ENCODE measurements at places on chromosomes 4 and X.
A peak's percentile ranks its signal among the peaks of the same experiment; 100 is the strongest.

DNA sequence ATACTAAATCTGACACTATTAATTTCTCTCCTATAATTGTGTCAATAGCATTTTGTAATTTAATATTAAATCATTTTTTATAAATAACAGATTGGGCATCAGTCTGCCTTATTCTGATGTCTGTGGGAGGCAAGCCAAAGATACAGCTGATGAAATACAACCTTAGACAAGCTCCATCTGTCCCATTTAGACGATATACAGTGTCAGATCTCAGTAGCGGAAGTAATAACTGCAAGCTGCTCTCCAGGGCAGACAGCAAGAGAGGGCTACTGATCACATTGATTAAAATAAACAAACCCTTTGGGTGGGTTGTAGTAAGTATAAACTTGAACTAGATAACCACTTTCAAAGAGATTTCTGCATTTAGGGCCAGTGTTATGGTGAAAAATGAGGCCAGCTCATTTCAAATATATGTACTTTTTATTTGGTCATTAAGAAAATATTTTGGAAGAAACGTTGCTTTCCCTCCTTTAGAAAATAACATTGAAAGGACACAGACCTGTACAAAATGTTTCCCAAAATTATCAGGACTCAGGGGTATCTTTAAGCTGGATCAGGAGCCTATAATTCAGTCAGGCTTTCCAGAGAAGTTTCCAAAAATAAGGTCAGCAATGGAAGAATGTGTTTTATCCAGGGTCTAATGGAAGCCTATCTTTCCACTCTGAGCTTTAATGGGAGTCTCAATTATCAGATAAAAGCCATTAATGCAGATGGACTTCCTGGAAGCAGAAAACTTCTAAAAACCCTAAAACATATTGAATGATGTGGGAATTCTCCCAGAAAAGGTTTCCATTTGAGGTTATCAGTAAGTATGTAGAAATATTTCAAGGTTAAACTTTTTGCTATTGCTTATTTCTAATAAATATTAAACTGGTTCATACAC is 1028.8 kb upstream of the IGFBP7 start:
- DNase-seq: no peak

- no peak for DNase-seq
Observed at GRCh38 chr4:122903766-122904288, 18.6 kb downstream of the NUDT6 start.

DNA sequence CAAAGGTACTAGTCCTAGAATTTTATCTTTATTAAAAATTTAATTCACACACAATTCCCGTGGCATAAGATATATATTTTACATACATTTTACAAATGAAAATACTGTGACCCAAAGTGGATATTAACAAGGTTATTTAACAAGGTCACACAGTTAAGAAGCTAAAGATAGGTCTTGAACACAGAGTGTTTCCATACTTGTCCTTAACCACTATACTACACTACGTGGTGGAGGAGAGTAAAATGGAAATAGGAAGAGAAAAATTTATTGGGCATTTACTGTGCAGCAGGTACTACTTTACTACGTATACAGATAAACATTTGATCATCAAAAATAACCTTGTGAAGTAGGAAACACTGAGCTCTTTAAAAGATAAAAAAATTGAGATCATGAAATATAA is 14.8 kb downstream of the TECRL start:
- DNase-seq: no peak

GRCh38 chr4:88573995-88574394 is 18.3 kb upstream of the HERC3 start:
- DNase-seq: no peak

DNA sequence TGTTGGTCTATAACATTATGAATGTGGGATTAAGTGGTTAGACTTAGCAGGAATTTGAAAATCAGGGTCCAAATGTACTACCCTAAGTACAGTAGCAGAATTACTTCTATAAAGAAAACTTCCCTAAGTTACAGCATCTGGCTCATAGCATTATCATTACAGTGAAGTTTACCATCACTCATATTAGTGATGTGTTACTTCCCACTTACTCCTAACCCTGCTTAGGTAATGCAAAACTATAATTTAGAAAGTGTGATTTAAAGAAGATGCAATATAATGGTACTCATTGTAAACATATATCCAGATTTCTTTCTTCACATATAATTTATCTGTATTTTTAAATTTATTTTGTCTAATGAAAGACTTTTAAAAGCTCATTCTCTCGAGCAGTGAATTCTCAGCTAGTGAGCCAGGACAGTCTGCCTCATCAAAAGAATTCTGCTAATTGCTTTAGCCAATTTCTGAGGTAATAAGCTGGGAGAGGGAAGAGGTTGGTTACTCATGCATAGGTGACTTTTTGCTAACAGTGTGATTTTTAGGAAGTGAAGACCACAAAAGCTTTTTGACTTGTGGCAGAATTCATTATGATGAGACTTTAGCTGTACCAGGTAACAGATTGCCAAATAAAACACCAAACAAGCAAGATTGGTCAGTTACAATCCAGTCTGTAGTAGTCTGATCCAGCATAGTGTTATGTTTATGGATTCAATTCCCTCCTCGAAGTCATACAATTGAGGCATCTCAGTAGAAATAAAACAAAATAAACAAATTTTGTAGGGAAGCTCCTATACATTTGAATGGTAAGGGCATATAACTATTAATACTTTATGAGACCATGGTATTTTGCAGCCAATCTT is 21.0 kb downstream of the PLS3 start:
- DNase-seq: no peak

DNA sequence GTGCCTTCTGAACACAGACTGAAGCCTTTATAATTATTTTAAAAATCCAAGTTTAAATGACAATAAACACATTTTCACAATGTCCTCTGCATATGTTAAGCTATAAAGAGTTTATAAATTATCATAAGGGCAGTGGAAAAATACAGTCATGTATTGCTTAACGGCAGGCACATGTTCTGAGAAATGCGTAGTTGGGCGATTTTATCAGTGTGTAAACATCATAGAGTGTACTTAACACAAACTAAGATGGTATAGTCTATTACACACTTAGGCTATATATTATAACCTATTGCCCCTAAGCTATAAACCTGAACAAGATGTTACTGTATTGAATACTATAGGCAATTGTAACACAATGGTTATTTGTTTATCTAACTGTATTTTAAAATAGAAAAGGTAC is 254.7 kb downstream of the GABRG1 start:
- DNase-seq: no peak

DNA sequence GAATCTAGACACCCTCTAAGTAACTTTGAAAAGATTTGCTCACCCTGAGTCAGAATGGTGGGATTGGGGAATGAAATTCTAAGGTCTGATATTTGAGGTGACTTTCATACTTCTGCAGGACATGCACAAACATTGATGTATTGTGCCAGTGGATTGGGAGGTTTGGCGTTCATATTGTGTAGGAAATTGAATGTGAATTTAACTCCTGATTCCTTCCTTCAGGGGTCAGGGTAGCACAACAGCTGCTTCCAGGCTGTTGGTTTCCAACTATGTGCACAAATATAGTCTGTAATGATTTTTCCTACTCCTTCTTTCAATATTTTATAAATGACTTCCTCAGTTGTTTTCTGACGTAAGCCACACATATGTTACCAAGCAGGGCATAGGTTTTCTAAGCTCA is 3.1 kb downstream of the IL1RAPL1 start:
- DNase-seq: no peak

- no peak for DNase-seq
Observed at GRCh38 chrX:69524781-69525363, 20.7 kb downstream of the NALF2 start.

DNA sequence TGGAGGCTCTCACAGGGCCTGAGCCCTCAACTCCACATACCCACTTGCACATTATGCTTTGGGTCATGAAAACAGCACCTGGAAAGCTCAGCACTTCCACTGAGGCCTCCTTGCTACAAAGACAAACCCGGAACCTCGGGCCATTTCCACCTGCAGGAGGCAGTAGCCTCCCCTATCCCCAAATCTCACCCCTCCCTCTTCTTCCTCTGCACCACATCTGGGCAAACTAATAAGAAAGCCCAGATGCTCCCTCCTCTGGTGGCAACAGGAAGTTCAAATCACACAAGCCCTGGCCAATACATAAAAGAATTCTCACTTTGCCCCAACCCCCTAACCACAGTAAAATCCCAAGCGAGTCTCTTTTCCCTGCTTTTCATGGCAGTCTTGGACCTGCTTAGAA is 136.4 kb downstream of the MAPK10 start:
- DNase-seq: no peak

GRCh38 chr4:123671636-123672404 is 275.2 kb downstream of the SPRY1 start:
- peak; percentile 24 for DNase-seq

DNA sequence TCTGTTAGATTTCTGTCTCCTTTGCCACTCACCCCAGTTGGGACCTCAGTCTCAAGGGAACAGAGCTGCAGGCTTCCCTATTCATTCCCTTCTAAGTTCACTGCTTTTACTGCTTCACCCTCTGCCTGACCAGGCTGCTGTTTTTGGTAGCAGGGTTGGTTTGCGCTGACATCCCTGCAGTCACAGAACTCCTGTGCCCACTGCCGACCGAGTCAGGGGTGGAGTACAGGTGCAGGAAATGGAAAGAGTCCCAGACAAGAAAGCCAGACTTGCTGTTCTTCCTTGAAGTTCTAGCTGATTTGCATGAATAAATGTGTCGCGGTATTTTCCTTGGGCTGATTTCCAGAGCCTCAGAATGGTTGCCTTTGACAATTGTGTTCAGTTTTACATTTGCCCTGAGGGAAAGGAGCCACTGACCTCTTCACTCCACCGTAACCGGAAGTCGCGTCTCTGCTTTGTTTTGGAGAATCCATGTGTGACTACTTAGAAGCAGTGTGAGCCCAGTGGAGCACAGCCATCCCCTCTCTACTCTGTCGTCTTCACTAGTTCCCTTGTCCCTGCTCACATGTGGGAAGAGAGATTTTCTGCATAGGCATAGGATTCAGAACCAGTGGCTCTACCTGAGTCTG is 84.8 kb downstream of the TNIP2 start:
- no peak for DNase-seq

DNA sequence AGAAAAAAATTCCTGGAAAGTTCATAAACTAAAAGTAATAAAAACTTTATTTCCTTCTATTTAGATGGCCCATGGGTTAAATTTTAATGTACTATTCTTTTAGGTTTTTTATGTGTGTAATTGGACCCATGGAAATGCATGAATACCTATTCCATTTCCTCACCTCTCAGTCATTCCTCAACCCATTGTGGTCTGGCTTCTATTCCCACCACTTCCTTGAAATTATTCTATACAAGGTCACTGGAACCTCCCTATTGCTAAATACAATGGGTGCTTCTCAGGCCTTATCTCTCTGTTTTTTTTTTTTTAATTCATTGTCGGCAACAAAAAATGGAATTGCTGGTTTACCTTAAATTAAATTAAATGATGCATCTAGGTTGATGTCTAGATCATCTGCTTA is 17.2 kb downstream of the SLC39A8 start:
- DNase-seq: no peak

DNA sequence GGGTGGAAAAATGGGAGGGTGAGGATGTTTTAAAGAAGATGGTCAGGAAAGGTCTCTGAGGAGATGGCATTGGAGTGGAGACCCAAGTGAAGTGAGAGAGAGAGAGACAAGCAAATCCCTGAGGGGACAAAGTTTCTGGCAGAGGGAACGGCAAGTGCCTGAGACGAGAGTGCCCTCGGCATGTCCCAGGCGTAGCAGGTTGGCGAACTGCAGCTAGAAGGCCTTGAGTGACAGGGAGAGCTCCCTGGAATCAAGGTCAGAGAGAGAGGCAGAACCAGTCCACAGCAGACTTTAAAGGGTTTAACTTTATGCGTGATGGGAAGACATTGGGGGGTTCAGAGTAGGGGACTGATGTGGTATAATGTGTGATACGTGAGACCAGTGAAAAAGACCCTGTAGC is 150.2 kb upstream of the HAND2 start:
- DNase-seq: no peak

DNA sequence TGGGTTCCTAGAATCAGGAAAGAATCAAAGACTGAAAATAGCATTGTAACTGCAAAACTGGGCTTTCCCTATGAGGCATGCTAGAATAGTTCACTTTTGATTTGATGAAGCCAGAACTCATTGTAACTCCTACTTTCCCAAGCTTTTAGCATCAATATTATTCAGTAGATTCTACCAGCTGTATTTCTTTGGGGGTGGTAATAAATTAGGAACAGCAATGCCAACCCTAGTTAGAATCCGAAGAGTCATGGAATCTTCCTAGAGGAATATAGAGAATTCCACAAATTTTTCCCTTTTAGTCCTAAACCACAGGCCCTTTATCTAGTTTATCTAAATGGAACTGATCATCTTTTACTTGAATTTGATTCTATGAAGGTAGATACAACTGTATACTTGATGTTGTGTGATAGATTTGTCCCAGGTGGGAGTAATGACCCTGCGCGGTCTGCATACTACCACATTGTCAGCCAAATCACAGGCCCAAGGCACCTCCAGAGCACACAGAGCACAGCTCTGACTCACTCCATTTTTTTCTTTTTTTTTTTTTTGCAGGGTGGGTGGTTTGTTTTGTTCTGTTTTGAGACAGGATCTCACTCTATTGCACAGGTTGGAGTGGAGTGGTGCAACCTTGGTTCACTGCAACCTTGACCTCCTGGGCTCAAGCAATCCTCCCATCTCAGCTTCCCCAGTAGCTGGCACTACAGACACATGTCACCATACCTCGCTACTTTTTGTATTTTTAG is 66.6 kb downstream of the EDNRA start:
- DNase-seq: no peak

- no peak for DNase-seq
Observed at GRCh38 chr4:129583868-129584267, 487.9 kb downstream of the C4orf33 start.

DNA sequence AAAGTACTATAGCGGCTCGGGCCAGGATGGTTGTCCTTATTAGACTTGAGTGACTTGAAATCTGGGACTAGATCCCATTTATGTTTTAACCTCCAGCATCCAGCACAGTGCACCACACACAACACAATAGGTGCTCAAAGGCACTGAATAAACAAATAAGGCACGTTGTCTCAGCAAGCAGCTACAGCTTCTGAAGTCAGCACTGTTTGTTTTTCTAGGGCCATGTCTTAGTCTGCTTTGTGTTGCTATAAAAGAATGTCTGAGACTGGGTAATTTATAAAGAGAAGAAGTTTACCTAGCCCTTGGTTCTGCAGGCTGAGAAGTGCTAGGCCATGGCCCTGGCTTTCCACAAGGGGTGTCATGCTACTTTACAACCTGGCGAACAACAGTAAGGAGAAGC is 102.1 kb upstream of the LNX1 start:
- no peak for DNase-seq

DNA sequence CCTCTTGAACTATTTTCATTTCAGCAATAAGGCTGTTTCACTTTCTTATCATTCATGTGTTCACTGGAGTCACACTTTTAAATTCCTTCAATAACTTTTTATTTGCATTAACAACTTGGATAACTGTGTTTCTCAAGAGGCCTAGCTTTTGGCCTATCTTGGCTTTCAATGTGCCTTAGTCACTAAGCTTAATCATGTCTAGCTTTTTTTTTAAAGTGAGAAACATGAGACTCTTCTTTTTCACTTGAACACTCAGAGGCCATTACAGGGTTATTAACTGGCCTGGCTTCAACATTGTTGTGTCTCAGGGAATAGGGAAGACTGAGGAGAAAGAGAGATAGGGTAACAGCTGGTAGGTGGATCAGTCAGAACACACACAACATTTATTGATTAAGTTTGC is 64.0 kb upstream of the VCX2 start:
- no peak for DNase-seq
